Activated naive CD8-positive, alpha-beta T cell treated with anti-CD3 and anti-CD28 coated beads, Interleukin-2, amount 50 U/mL, for 16 hours (primary cell): ENCODE measurements at places on chromosomes 4 and X.

DNA sequence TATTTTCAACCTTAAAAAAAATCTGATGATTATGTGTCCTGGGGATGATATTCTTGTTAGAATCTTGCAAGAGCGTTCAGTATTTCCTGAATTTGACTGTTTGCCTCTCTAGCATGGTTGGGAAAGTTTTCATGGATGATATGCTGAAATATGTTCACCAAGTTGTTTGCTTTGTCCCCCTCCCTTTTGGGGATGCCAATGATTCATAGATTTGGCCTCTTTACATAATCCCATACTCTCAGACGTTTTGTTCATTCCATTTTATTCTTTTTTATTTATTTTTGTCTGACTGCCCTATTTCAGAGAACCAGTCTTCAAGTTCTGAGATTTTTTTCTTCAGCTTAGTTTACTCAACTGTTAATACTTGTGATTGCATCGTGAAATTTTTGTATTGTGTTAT lies 415.1 kb downstream of the FAM47B start:
- DNase-seq = no peak

DNA sequence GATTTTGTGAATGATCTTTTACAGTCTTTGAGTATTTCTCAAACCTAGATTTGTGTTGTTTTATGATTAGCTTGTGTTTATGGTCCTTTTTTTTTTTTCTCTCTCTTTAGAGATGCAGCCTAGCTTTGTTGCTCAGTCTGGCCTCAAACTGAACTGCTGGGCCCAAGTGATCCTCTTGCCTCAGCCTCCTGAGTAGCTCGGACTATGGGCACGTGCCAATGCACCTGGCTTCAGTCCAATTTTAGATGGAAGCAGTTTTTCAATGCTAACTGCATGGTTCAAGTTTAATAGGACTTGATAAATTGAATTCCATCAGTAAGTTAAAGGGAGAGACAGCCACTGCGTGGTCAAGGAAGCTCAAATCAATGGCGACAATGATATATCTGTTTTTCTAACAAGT lies 3.8 kb upstream of the FGG start:
- DNase-seq = no peak

- no peak for DNase-seq
Measured at GRCh38 chr4:45323453-45324058, 597.2 kb upstream of the GNPDA2 start.

- DNase-seq = no peak
Measured at GRCh38 chrX:14084466-14084865, 54.8 kb upstream of the GEMIN8 start.

DNA sequence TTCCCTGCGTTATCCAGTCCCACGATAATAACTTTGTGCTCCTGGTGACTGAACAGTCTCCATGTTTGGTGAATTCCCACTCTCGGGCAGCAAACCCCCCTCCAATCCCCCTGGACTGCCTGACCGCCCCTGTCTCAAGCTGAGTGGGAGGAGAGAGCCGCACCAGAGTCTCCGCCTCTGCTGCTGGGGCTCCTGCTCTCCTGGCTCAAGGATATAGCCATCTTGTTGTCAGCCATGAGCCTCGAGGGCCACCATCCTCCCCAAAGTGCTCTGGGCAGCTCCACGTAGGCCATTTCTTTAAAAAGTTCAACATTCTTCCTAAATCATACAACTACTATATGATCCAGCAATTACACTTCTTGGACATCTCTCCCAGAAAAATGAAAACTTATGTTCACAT lies 49.3 kb upstream of the PGRMC1 start:
- DNase-seq = no peak

GRCh38 chrX:65821721-65822496 lies 154.5 kb downstream of the MSN start:
- no peak for DNase-seq

DNA sequence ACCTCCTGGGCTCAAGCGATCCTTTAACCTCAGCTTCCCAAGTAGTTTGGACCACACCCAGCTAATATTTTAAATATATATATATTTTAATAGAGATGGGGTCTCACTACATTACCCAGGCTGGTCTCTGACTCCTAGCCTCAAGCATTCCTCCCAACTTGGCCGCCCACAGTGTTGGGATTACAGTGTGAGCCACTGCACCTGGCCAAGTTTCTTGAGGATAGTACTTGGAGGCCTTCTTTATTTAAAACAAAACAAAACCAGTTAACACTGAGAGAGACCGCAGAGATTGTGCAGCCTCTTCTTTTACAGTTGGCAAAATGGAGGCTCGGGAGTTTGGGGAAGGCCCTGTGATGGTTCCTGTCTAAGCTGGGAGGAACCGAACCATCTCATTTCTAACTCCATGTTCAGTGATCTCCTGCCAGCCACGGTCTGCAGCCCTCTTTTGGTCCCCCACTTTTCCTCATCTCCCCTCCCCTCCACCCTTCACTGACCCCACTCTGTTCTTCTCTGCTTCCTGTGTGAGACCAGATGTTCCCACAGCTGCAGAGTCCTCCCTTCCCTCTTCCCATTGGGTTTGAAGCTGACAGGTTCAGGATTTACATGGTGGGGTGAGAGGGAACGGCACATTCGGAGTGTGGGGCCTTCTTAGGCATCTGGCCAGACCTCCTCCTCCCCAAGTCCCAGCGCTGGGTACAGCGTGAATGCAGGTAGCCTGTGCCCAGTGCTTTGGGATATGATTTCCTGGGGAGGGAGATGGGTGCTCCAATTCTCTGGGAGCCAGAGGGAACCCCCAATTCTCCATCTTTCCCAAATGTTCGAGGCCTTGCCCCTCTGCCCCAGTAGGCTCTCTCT lies 1.4 kb upstream of the SORCS2 start:
- no peak for DNase-seq
